ENCODE measurements at places on chromosomes 11 and 22.

GRCh38 chr11:64522843-64523380, 68.1 kb upstream of the SLC22A12 start:
- no peak for DNase-seq

DNA sequence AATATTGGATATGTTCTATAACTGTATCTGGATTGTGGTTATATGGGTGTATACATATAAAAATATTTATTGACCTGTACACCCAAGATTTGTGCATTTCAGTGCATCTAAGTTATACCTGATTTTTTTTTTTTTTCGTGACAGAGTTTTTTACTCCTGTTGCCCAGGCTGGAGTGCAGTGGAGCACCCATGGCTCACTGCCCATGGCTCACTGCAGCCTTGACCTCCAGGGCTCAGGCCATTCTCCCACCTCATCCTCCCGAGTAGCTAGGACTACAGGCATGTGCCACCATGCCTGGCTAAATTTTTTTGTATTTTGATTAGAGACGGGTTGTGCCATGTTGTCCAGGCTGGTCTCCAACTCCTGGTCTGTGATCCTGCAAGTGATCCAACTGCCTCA, 24.3 kb downstream of the ATG13 start:
- DNase-seq: no peak

DNA sequence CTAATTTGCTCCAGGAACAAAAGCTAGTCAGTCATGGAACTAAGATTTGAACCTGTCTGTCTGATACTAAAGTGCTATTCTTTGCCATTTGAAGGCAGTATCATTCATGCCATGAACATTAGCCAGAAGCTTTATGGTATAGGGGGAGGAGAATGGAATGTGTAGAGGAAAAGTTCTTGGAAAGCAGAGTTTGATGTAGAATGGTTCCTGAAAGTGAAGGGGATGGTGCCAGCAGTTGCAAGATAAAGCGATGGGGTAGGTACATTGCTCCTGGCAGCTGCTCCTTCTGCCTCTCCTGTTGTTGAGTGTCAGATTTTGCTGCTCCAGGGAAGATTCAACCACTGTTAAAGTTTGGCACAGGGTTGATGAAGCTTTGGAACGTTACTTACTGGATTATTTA, 53.4 kb downstream of the ARHGAP42 start:
- DNase-seq: no peak

DNA sequence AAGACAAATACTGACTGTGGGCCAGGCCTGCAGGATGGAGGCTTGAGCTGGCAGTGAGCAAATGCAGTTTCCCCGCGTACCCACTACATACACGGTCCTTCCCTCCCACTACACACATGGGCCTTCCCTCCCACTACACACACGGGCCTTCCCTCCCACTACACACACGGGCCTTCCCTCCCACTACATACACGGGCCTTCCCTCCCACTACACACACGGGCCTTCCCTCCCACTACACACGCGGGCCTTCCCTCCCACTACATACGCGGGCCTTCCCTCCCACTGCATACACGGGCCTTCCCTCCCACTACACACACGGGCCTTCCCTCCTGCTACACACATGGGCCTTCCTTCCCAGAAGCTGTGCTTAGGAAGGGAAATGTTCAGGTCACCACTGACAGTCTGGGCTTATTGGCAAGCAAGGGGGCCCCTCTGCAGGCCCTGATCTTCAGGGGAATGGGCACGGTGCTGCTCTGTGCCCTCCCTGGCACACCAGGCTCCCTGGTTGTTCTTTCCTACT, 10.8 kb downstream of the DNAL4 start:
- DNase-seq: no peak

GRCh38 chr11:22521226-22521625, 104.4 kb downstream of the FANCF start:
- DNase-seq: peak; percentile 4

DNA sequence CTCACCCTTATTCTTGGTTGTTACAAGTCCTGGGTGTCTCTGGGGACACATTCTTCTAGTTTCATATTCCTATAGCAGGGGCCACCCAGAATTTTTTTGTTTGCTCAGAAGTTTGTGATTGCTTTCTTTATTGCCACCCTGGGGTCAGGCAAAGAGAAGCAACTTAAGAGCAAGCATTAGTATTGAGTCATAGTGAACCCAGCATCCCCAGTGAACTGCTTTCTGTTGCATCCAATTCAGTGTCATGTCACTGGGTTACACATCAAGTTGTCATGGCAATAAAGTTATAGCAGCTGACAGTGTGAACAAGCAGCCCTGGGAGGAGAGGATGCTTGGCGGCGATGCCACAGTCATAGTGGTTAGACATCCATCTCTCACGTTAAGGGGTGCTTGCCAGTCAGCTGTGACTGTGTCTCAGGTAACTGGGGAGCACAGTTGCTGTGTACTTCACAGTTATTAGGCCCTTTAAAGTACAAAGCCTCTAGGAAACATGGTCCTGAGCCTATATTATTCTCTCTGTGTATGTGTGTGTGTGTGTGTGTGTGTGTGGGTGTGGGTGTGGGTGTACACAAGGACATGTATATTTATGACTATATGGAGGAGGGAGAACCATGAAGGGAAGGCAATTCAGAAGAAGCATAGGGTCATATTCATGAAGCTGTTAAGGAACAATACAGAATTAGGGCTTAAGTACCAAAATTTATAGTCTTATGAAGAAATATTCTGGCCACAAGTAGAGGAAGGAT, 52.5 kb downstream of the TRIM44 start:
- DNase-seq: peak; percentile 20

DNA sequence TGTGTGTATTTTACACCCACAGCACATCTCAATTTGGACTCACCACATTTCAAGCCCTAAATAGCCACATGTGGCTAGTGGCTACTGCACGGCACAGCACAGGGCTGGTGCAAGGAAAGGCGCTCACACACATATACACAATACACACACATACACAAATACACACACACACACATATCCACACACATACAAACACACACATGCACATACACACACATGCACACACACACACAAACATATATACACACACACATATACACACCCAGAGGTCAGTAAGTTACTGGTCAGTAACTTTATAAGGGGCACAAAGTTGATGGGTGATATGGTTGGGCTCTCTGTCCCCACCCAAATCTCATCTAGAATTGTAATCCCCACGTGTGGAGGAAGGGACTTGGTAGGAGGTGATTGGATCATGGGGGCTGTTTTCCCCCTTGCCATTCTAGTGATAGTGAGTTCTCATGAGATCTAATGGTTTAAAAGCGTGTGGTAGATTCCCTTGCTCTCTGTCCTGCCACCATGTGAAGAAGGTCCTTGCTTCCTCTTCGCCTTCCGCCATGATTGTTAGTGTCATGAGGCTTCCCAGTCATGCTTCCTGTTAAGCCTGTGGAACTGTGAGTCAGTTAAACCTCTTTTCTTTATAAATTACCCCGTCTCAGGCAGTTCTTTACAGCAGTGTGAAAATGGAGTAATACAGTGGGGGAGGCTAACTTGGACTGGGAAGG, 37.6 kb upstream of the DKK3 start:
- DNase-seq: no peak

DNA sequence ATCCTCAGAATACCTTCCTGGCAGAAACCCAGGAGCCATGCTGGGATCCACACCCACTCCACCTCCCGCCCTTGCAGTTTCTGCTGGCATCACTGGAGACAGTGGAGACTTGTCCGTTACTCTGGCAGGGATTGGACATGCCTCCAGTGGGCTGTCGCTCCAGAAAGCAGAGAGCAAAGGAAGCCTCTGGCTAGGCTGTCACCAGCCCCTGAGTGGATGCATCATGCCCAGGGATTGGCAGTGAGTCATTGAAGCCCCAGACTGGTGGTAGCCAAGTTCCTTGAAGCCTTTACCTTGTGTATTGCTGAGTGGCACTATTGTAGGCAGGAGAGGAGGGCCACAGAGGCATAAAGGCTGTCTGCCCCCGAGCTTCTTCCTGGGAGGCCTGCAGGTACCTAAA, 34.8 kb upstream of the E2F8 start:
- peak; percentile 22 for DNase-seq

GRCh38 chr22:37676736-37677492, 1.5 kb downstream of the LGALS1 start:
- DNase-seq: peak; percentile 81

All from AG08395 (cell line).